Right cardiac atrium (tissue), 5 donors: ENCODE measurements at places on chromosomes 16 and 17. TPM values are rescaled to one million over a fixed set of nuclear protein-coding genes. Genes with fewer than 3 reads are reported as not detected.

Gene SP6
- polyA plus RNA-seq, result 0.34 TPM

Gene WSCD1
- polyA plus RNA-seq, result 2.6 TPM

Gene SPAG7
- polyA plus RNA-seq, result 164 TPM

Gene NEUROD2
- not detected for polyA plus RNA-seq

Gene PITPNM3
- 3.0 TPM for polyA plus RNA-seq
